ENCODE measurements at places on chromosomes 6 and 20. TPM values are rescaled to one million over a fixed set of nuclear protein-coding genes. Genes with fewer than 3 reads are reported as not detected.

The CST4 gene
- total RNA-seq = not detected

DNA sequence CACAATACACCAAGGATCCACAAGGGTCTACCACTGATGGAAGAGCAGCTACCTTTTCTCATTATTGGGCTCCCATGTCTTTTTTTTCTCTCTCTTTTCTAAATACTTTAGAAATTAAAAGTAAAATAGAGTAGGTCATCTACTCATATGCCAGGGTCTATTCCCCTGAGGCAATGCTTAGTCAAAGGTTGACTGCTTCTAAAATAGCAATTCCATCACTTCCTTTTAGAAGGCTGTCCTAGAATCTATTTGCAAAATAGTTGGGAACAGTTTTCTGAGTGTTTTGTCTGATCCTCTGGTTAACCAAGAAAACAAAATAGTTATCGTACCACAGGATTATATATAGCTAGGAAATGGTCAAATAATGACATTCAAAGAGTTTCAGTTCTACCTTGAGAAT lies 174.1 kb downstream of the COL21A1 start:
- peaks cover 3% of the 10 kb centered on the region for H3K36me3 ChIP-seq
- no peaks in the 10 kb centered on the region for H3K4me1 ChIP-seq
- no peak overlapping the region for H3K27ac ChIP-seq

The SLC2A10 gene
- total RNA-seq = 18.9 TPM

The PSORS1C2 gene
- not detected for total RNA-seq

The SCUBE3 gene
- total RNA-seq = 0.40 TPM

GRCh38 chr6:108771421-108771820 lies 76.8 kb upstream of the ARMC2 start:
- H3K27me3 ChIP-seq = no peaks in the 10 kb centered on the region
- no peak overlapping the region for H3K27ac ChIP-seq
- no peaks in the 10 kb centered on the region for H3K36me3 ChIP-seq
- H3K4me1 ChIP-seq = no peaks in the 10 kb centered on the region
- no peak for DNase-seq
- no peak overlapping the region for H3K4me3 ChIP-seq

DNA sequence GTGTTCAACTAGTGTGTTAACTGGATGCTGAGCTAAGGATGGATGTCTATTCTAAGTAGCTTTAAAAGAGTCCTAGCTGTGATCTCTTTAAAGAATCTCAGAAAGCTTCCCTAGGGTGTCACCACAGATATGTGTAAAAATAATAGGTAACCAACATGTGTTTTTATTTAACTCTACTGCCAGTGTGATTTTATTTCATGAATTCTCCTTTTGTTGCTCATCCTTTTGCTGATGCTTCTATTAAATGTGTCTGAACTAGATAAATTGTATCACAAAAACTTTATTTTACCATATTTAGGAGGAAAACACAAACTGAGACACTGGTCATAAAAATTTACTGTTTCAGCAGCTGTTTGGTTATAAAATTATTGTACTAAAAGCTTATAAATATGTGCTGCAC lies 809.4 kb upstream of the CITED2 start:
- no peak overlapping the region for H3K27ac ChIP-seq
- H3K27me3 ChIP-seq = no peaks in the 10 kb centered on the region
- no peaks in the 10 kb centered on the region for H3K36me3 ChIP-seq
- no peak overlapping the region for H3K4me3 ChIP-seq

The FAM83C gene
- not detected for total RNA-seq

GRCh38 chr6:118596774-118597320 lies 48.8 kb downstream of the PLN start:
- H3K27ac ChIP-seq = no peak overlapping the region
- H3K4me3 ChIP-seq = no peak overlapping the region
- DNase-seq = no peak
- no peaks in the 10 kb centered on the region for H3K27me3 ChIP-seq

- no peaks in the 10 kb centered on the region for H3K27me3 ChIP-seq
- H3K27ac ChIP-seq = peak overlapping the region; percentile 100
- H3K36me3 ChIP-seq = peaks cover 59% of the 10 kb centered on the region
- H3K4me3 ChIP-seq = no peak overlapping the region
These were observed 46.3 kb downstream of the GNAS start for GRCh38 chr20:58898629-58899408.

The OR2H2 gene
- total RNA-seq = not detected

The OR2J3 gene
- not detected for total RNA-seq

GRCh38 chr6:87661016-87661415 lies 41.0 kb downstream of the AKIRIN2 start:
- no peaks in the 10 kb centered on the region for H3K4me1 ChIP-seq
- DNase-seq = no peak
- H3K27me3 ChIP-seq = no peaks in the 10 kb centered on the region
- H3K27ac ChIP-seq = no peak overlapping the region
- H3K36me3 ChIP-seq = peaks cover 7% of the 10 kb centered on the region
